ENCODE measurements at places on chromosomes 12 and 14.

GRCh38 chr12:76641961-76642360, 82.4 kb upstream of the OSBPL8 start:
- DNase-seq = no peak

- no peak for DNase-seq
Observed at GRCh38 chr12:69405566-69405865, 46.0 kb downstream of the YEATS4 start.

DNA sequence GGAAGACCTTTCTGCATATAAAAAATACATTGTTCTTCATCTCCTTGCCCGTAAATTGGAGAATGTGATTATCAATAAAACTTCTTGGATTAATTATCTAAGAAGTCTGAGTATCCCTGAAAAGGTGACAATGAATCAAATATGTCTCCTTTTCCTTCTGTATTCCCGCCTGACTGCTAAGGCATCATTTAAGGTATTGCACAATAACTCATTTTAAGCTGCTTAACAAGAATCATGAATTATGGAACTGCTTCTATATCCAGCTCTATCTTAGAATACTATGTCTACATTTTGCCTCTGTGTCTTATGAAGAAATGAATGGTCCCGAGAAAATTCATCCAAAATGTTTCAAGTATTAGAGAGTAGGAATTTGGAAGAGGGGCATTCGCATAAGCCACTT, 294.4 kb downstream of the SOX5 start:
- no peak for DNase-seq

DNA sequence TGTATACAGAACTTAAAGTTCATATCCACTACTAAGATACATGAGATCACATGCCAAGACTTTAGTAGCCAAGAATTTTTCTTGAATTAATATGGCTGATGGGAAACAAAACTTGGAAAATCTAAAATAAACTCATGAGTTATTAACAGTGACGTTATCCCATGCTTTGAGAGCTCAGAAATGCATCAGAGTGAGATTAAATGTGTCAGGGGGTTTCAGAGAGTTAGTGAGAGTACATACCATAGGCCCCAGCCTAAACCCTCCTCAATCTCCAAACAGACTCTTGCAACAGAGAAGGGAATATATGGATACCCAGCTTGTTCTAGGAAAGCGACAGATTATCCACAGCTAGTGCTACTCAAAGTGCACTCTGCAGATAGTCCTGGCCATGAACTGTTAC, 19.3 kb downstream of the SLC35F4 start:
- DNase-seq = no peak

GRCh38 chr12:6394398-6394797, 10.4 kb downstream of the LTBR start:
- DNase-seq = no peak

- DNase-seq = no peak
Observed at GRCh38 chr14:33486332-33486890, 464.5 kb downstream of the EGLN3 start.

DNA sequence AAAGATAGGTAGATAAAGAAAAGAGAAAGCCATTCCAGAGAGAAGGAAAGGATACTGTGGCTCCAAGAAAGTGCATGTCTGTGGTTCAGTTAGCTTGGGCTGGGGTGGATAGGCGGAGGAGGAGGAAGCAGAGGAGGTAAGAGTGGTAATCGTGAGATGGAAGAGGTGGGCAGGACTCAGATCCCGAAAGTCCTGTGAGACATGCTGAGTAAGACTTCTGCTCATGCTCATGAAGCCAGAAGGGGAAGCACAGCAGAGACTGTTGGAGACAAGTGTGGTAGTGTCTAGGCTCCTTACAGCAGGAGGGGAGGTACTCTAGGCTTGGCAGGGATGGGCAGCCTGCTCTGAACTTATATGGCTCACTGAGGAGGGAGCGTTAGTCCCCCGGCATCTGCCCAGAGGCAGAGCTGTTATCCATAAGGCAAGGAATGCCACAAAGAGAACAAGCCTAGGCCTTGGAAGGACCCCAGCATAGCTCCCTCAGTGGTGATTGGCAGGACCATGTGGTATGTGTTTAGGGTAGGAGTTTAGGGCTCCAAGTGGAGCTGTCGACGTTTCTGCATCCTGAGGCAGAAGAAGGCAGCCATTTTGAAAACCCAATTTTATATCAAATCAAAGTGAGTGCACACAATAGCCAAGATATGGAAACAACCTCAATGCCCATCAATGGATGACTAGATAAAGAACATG, 135.3 kb downstream of the SMOC1 start:
- no peak for DNase-seq

DNA sequence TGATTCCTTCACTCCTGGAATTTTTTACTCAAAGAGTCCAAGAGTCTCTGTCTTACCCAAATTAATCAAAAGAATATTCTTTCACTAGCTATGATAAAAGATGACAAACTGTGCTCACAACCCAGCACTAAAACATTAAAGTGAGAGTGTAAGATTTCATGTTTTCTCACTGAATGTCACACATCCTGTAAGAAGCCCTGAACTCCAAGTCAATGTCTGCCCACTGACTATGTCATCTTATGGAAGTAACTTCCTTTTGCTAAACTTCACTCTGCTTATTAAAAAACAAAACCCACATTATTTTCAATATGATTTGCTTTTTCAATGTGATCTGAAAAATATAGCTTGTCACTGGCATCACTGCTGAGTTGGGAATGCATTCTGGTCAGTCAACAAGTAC, 15.6 kb downstream of the SPRING1 start:
- no peak for DNase-seq

GRCh38 chr12:82981150-82981549, 294.4 kb downstream of the TMTC2 start:
- DNase-seq = no peak

DNA sequence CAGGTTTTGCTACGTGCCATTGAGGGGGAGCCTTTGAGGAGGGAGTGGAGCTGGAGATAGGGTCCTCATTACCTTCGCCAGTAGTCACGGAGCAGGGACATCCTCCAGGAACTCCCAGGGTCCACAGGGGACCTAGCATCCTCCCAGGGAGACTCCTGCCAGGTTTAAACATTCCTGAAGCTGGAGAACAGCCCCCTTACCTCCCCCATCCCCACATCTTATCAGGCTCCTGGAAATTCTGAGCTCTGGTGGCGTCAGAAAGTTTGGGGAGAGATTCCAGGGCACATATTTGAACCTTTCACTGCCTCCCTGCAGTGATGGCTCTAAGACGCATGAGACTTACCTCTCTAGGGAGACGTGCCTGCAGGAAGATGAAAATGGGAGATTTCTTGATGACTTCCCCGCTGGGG, 192.3 kb upstream of the GSC start:
- no peak for DNase-seq

GRCh38 chr12:32587581-32588495, 91.3 kb upstream of the DNM1L start:
- no peak for DNase-seq

GRCh38 chr14:74134484-74134883, 49.7 kb downstream of the LIN52 start:
- DNase-seq = no peak

DNA sequence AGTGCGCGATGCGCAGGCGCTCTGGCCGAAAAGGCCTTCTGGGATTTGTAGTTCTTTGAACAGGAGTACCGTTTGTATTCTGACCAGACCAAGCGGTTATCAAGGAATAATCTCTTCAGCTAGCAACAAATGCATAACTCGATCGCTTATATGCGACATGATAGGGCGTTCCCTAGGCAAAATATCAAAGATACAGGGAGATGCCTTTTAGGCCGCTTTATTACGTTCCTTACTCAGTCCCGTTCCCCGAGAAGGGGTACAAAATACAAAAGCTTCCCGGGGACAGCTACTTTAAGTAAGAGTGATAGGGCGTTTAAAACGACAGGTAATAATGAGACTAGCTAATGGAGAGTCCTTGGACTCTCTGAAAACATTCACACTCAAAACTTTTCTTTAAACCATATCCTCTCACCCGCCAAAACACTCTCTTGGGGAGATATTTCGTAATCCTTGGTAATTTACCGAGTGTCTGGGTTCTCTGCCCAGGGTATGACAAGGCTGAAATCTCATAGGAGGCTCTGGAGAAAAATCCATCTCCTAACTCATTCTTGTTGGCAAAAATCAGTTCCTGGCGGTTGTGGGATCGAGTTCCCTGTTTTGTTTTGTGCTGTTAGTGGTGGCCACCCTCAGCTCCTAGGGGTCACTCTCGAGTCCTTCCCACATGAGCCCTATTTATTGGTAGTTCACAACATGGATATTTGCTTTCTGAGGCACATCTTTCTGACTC, 412 bp upstream of the SNW1 start:
- DNase-seq = no peak

DNA sequence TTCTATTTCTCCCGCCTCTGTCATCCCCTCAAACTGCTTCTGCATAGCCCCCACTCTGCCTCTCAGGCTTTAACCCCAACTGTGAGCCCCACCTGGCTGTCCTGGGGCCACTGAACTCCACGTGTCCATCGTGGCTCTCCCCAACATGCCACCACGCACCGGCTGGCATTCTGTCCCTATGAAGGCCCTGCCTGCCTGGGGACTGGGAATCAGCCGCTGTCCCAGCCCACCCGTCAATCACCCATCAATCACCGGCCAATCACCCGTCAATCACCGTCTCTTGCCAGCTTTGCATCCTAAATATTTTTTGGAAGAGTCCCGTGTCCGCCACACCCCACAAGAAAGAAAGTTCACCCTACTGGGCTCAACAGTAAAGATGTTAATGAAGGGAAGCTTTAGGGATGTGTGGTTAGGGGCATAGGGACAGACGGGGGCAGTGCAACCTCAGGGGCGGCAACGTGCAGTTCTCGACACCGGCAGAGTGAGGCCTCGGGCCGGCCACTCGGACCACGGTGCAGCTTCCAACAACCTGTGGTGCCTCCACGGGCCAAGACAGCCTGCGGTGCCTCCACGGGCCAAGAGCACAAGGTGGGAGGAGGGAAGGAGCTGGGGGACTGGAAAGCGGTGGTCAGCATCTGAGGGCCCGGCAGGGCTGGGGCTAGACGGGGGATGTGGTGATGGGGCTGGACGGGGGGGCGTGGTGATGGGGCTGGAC, 85.6 kb downstream of the GALNT9 start:
- DNase-seq = no peak

DNA sequence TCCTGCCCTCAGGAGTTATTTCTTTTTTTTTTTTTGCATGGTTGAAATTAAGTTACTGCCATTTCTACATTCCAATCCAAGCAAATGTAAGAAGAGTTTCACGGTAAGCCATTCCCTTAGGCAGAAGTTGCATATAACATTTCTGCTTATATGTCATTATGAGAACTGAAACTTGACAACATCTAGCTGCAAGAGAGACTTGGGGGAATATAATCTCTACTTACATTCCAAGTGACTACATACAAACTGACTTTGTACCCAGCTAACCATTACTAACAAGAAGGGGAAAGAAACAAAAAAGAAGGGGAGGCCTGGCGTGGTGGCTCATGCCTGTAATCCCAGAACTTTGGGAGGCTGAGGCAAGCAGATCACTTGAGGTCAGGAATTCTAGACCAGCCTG, 7.3 kb upstream of the RESF1 start:
- no peak for DNase-seq

DNA sequence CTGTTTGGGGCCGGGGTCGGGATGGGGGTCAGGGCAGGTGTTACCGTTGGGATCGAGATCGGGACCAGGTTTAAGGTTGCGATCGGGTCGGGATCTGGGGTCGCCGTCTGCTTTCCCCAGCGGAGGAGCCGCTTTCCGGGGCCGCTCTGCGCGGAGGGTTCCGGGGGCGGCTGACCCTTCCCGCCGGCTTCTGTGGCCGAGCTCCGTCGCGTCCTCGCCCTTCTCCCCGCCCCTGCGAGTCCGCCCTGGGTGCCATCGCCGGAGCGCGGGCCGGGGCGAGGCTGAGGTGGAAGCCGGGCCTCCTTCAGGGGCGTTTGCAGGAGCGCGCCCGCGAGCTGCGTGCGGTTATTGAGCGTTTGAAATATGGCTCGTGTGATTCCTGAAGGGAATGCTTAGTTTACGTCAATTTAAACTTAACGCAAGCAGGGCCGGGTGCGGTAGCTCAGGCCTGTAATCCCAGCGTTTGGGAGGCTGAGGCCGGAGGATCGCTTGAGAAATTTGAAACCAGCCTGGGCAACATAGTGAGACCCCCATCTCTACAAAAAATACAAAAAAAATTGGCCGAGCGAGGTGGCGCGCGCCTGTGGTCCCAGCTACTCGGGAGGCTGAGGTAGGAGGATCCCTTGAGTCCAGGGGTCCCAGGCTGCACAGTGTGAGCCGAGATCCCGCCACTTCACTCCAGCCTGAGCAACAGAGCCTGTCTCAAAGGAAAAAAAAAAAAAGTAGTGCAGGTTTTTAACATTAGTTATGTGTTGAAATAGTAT, 620 bp downstream of the PGAM5 start:
- DNase-seq = no peak

GRCh38 chr12:14650789-14651188, 45.6 kb downstream of the GUCY2C start:
- DNase-seq = no peak

- DNase-seq = no peak
Observed at GRCh38 chr12:58233886-58234285, 292.5 kb downstream of the ATP23 start.

DNA sequence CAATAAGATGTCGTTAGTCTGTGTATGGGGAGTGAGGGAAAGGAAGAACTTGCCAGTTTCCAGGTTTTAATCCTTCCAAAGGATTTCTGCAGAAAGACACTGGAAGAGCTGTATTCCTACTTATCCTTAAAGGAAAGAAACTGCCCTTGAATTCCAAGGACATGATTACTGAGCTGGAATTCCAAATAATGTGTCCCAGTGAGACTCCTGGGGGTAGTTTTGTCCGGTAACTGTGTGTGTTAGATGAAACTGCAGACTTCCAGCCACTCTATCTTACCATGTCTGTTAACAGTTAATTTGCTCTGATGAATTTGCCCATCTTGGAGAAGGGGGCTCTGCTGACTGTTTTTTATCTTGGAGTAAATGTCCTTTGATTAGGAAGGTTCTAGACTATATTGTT, 33.0 kb downstream of the CKB start:
- no peak for DNase-seq

- DNase-seq = no peak
Observed at GRCh38 chr12:54991161-54991990, 6.8 kb upstream of the TESPA1 start.

DNA sequence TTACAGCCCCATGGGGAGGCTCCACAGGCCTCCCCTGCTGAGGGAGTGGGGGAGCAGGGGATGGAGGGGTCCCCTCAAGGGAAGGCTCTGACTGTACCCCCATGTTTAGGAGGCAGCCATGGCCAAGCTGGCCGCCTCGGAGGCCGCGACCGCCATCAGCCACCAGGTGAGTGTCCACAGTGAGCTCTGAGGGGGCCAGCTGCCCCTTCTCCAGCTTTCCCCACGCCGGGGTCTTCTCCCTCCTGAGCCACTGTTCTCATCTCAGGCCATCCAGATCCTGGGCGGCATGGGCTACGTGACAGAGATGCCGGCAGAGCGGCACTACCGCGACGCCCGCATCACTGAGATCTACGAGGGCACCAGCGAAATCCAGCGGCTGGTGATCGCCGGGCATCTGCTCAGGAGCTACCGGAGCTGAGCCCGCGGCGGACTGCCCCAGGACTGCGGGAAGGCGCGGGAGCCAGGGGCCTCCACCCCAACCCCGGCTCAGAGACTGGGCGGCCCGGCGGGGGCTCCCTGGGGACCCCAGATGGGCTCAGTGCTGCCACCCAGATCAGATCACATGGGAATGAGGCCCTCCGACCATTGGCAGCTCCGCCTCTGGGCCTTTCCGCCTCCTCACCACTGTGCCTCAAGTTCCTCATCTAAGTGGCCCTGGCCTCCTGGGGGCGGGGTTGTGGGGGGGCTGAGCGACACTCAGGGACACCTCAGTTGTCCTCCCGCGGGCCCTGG, 13.6 kb downstream of the ACADS start:
- no peak for DNase-seq

GRCh38 chr12:52191841-52192791, at the start of gene KRT80:
KRT80 (minus strand) TSS chr12:52192014; CDS start chr12:52191902, 112 bp downstream.
- DNase-seq = no peak

- no peak for DNase-seq
Observed at GRCh38 chr12:11639454-11639853, 10.0 kb upstream of the ETV6 start.

Measured in stimulated activated CD8-positive, alpha-beta memory T cell treated with anti-CD3 and anti-CD28 coated beads, Interleukin-7, amount 100 ng/mL, for 24 hours (primary cell).